ENCODE measurements at places on chromosomes 2 and 18.

DNA sequence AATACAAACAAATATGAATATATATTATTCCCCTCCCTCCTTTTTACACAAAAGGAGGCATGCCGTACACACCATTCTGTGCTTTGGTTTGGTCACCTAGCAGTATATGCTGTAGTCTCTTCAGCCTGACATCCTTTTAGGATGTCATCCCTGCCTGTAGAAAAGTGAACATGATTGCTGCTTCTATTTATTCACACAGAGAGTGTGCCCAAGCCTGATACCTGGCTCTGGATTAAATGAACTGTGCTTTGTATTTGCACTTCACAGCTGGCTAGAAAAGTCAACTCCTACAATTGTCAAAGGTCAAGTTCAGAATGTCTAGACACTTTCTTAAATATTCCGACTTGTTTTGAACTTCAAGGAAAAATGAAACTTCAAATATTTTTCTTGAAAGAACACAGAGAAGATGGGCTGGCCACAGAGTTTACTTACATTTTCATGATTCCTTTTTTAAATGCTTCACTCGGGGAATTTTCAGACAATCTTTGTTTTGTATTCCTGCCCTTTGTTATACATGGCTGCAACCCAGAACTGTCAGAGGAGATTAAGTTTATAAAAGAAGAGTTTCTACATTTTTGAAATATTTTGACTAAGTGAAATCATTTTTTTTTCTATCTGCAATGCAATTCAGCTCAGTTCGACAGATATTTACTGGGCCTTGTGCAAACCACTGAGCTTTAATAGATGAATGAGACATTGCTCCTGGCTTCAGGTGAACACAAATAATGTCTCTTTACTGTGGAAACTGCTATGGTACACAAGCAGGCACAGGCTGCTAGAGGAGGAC is 33.5 kb downstream of the DAPL1 start:
- no peak for DNase-seq

- no peak for DNase-seq
Measured at GRCh38 chr18:3321133-3321812, 59.3 kb downstream of the MYL12B start.

GRCh38 chr2:112758711-112759110 is 5.7 kb downstream of the CKAP2L start:
- DNase-seq = no peak

GRCh38 chr18:44969214-44969795 is 288.6 kb downstream of the SETBP1 start:
- no peak for DNase-seq

DNA sequence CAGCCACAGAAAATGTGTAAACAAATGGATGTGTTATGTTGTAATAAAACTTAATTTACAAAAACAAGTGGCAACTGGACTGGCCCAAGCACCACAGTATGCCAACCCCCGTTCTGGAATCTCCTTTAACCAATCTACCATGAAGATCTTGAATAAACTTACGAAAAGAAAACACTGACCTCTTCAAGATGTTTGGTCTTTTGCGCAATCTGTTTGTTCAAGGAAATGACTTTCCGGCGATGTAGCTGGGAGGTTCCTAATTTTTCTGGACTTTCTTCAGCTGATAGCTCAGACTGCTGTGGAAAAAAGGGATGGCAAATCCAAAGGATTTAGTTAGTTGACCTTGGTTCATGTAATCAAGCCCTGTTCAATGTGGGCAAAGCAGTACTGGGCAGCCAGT is 55.7 kb downstream of the CCDC93 start:
- DNase-seq = no peak

- no peak for DNase-seq
Measured at GRCh38 chr18:32742579-32742978, 30.2 kb downstream of the KLHL14 start.

- DNase-seq = no peak
Measured at GRCh38 chr2:190846746-190847145, 33.9 kb upstream of the GLS start.

DNA sequence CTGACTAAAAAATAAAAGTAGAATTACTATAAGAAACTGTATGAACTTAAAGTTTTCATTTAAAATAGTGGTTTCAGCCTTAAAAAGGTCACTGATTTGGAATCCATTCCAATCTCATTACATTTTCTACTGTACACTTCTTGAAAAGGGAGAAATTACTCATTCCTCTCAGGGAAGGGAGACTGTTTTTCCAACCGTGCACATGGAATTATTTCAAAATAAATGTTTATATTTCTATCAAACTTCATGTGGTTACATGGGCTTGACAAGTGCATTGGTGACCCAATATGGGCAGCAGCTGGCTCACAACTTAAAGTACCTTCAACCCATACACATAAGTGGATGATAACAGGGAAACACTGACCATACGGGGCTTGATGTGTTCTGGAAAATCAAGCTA is 324.5 kb upstream of the THUMPD2 start:
- DNase-seq = no peak

GRCh38 chr2:171432969-171433762 is 624 bp downstream of the METTL8 start:
- DNase-seq = peak; percentile 27
